ENCODE measurements at places on chromosomes 4 and X. TPM values are rescaled to one million over a fixed set of nuclear protein-coding genes. Genes with fewer than 3 reads are reported as not detected.

DNA sequence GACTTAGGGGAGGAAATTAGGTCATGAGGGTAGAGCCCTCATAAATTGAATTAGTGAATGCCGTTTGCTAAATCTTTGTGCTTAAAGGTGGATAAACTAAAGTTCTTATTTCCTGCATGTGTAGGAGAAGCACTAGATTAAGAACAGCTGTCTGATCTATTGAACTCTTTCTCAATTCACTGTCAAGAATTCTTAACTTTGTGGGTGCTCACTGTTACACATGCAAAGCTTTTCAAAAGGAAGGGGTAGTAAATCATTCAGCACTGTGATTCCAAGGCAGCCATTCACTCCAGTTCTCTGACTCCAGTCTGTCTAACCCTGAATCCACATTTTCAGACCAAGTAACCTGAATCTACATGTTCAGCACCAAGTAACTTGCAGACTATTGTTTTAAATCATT lies 1520.1 kb downstream of the PCDH18 start:
- no peak for DNase-seq

DNA sequence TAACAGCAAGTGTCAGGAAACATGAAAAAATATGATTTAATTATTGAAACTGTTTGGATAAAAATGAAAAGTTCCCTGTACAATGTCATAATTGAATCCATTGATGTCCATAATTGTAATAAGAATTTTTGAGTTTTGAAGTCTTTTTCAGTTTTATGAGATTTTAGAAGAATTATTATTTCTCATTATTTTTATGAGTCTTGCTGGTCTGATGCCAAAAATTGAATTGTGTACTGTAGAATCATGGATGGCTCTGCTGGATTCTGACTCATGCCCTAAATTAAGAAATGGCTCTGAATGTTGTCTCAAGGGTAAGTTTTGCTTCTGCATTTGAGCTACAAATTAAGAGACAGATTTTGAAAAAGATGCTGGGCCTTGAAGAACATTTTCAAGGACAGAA lies 132.8 kb upstream of the MAP9 start:
- no peak for DNase-seq

The DCAF8L2 gene
- not detected for total RNA-seq

The ESX1 gene
- total RNA-seq = not detected

All from T-helper 17 cell (primary cell).